ENCODE measurements at places on chromosomes 7 and 10. TPM values are rescaled to one million over a fixed set of nuclear protein-coding genes. Genes with fewer than 3 reads are reported as not detected.

GNGT1 gene
- total RNA-seq, result not detected

ANKRD30A gene
- total RNA-seq, result not detected

CTAGE8 gene
- 1.7 TPM for total RNA-seq

LBX1 gene
- not detected for total RNA-seq

TLX1 gene
- total RNA-seq, result not detected

CXCL12 gene
- total RNA-seq, result 17.1 TPM

NPFFR1 gene
- total RNA-seq, result 0.06 TPM

GRCh38 chr10:122308417-122309141, 37.5 kb downstream of the BTBD16 start:
- DNase-seq, result no peak

DNA sequence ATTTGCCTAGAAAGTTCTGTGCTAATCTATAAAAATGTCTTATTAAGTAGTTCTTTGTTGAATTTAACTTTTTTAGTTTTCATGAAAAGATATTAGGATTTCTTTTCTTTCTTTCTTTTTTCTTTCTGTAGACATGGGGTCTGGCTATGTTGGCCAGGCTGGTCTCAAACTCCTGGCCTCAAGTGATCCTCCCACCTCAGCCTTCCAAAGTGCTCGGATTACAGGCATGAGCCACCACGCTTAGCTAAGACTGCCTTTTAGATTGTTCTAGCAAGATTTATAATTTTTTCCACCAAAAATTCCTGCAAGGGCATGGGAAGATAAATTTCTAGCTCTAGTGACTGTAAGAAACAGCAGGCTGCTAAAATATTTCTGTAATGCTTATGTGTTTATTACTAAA, 140.5 kb downstream of the WDR37 start:
- DNase-seq, result no peak

DNA sequence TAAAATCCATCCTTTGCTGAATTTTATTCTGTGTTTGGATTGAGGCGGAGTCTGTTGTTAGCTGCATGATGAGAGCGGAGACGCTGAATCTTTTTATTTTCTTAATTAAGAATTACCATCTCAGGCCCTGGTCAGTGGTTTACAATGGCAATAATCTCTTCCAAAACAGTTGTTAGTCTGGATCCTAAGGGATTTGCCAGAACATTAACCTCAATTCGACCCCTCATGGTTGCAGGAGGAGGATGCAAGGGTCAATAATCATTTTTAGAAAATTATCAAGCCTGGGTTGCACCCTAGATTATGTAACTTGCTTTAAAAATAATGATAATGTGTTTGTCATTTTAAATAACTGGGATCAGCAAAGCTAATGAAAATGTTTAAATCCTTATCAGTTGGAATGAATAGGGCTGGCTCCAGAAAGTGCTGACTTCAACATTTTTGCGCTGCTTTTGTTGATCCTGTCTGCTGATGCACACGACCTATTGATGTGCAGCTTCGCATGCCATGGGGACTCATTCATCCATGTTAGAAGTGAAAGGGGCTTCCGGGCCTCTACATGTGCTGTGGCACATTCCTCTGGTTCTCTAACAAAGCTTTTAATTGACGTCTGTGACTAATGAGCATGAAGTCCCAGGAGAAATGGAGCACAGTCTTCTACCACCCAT, 80.7 kb upstream of the KIAA1217 start:
- no peak for DNase-seq

- no peak for DNase-seq
Measured at GRCh38 chr10:86265236-86265894, 101.2 kb downstream of the GRID1 start.

DNA sequence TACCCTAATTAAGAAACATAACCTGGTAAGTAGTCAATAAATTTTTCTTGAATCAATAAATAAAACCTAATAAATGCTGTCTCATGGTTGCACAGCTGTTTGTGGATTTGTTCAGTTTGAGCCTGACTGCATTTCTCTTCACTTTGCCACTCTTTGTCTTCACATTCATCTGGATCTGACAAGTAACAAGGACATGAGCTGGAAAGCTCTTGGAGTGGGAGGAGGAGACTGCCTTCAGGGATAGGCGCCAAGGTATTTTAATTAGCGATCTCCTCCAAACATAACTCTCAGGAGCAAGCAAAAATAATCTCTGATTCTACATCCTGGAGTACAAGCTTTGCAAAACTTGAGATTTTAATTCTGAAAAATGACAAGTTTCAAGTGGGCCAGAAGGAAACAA, 251.0 kb downstream of the BMPER start:
- no peak for DNase-seq

DNA sequence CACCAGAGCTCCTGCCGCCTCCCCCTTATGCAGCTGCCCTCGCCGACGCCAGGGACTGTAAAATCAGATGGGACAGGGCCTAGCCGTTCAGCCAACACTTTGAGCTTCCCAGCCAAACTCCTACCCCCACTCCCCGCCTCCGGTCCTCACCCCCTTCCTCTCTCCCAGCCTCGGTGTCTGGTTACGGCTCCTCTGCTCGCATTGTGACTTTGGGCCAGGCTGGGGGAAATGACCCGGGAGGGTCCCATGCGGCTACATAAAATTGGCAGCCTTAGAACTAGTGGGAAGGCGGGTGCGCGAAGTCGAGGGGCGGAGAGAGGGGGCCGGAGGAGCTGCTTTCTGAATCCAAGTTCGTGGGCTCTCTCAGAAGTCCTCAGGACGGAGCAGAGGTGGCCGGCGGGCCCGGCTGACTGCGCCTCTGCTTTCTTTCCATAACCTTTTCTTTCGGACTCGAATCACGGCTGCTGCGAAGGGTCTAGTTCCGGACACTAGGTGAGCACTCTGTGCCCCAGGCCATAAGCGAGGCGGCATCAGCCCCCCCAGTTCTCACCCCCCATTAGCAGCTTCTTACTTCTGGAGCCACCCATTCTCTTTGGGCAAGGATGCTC, at the start of gene KAZALD1:
Gene KAZALD1, plus strand, starts transcription at position 366 of the 608 bp plus-strand sequence. CDS start 604 bp downstream, outside the sequence.
- DNase-seq, result peak; percentile 66

DNA sequence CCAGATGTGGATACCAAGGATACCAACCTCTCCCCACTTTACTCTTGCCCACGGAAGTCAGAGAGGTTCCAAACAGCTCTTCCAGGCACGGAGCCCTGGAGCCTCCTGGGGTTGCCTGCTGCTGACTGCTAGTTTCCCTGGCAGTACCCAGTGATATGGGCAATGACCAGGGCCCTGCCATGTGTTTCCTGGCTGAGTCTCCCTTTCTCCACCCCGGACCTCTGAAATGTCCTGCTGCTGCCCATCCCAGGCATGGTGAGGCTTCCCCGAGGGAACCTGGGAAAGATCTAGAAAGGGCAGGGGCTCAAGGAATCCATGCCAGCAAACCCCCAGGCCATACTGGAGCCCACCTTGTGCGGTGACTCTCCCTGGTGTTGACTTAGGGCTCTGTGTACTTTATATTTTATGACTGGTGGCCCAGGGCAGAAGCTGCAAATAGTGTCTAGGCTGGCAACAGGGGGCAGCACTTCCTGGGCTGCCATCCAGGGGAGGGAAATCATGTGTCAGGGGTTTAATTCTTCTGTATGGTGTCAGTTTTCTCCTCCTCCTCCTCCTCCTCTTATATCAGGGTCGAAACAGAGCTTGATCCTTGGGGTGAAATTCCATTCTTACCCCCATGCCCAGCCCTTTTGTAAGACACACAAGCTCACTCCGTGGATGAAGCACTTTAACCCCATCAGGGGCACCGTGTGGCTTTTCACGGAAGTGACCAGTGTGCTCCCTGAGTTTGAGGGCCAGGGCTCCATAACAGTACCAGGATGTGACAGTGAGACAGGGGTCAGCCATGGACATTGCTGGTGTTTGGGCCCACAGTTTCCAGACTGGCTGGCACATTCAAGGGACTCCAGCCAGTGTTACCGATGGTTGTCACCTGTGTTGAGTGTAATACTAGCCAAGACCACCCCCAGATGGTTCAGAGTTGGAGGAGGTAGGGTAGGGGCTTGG, 62.4 kb upstream of the GDF10 start:
- DNase-seq, result no peak
